Hair follicle dermal papilla cell (primary cell): ENCODE measurements at places on chromosomes 6 and 20. TPM values are rescaled to one million over a fixed set of nuclear protein-coding genes. Genes with fewer than 3 reads are reported as not detected.

Gene NEURL2
- total RNA-seq: 3.9 and 4.1 TPM in 2 replicates

Gene SMLR1
- under 0.01 TPM in 1 of 2 replicates, not detected in the other for total RNA-seq

Gene CRISP3
- not detected in 2 replicates for total RNA-seq

Gene HTR1E
- total RNA-seq: not detected in 2 replicates
